Cardiac septum (tissue), 1 donor: ENCODE measurements at places on chromosomes 1 and 21. TPM values are rescaled to one million over a fixed set of nuclear protein-coding genes. Genes with fewer than 3 reads are reported as not detected.

Gene TTC39A
- total RNA-seq: 20.3 TPM

Gene FOXD2
- total RNA-seq: 0.08 TPM

Gene NUDT4B
- not detected for total RNA-seq

Gene AK5
- 1.3 TPM for total RNA-seq

Gene FALEC
- total RNA-seq: 0.46 TPM

Gene ZBTB21
- total RNA-seq: 7.8 TPM

Gene KCNH1
- total RNA-seq: not detected

Gene KIF26B
- 1.1 TPM for total RNA-seq

Gene LCE2A
- total RNA-seq: not detected

Gene PADI2
- total RNA-seq: 1.3 TPM

Gene OR14K1
- not detected for total RNA-seq

Gene ANGPTL3
- total RNA-seq: not detected

Gene MATN1
- total RNA-seq: not detected

Gene TIAM1
- total RNA-seq: 2.1 TPM

Gene LRRC3
- 2.9 TPM for total RNA-seq

Gene GBP6
- total RNA-seq: not detected

Gene RAB13
- 57.3 TPM for total RNA-seq

Gene ATAD3C
- 0.51 TPM for total RNA-seq

Gene C4BPA
- not detected for total RNA-seq

Gene REG4
- not detected for total RNA-seq

Gene JAM2
- 40.4 TPM for total RNA-seq

Gene SPRR5
- total RNA-seq: not detected

Gene GJA9
- not detected for total RNA-seq

Gene ADORA1
- 12.1 TPM for total RNA-seq

Gene S100A8
- 71.3 TPM for total RNA-seq

Gene ST6GALNAC3
- total RNA-seq: 4.1 TPM

Gene AKR7A3
- 0.32 TPM for total RNA-seq
